ENCODE measurements at places on chromosomes 5 and 9.

GRCh38 chr5:62395210-62395950 is 8.3 kb downstream of the DIMT1 start:
- no peak for DNase-seq

- DNase-seq, result no peak
Measured at GRCh38 chr9:17509701-17510100, 69.2 kb upstream of the SH3GL2 start.

- no peak for DNase-seq
Measured at GRCh38 chr9:82894961-82895821, 167.8 kb downstream of the RASEF start.

GRCh38 chr9:12221470-12221869 is 471.7 kb upstream of the TYRP1 start:
- DNase-seq, result no peak

DNA sequence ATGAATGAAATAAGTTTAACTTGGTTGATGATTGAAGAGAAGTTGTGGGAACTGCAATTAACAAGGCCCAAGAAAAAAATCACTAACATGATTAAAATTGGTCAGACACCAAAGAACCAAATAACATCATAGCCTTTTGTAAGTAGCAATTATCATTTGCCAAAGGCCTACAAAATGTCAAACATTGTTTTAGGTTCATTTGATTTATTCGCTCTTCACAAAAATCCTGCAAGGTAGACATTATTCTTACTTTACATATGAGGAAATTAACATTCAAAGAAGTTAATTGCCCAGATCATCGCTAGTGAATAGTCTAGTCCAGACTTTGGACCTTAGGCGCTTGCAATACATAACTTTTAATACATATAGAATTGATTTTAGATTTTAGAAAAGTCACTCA is 2.6 kb downstream of the POLK start:
- no peak for DNase-seq

DNA sequence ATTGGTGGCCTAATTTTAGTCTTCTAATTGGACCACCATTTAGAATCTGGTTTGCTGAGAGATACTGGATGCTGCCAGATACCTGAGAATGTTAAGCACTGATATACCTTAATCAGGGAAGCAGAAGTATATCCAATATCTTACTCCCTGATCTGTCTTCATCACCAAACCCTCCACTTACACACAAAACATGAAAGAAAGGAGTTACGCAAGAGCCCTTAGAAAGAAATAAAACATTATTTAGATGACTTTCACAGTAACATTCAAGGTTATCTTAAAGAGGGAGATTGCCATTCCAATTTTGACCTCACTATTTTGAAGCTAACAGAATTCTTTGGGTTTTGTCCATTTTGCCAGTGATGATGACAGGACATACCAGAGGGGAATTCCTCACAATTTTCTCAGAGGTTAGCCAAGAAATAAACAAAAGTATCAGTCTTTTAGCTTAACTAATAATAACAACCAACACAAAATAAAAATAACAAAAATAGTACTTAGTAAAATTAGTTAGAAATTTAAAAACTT is 496.1 kb downstream of the NFIB start:
- no peak for DNase-seq

DNA sequence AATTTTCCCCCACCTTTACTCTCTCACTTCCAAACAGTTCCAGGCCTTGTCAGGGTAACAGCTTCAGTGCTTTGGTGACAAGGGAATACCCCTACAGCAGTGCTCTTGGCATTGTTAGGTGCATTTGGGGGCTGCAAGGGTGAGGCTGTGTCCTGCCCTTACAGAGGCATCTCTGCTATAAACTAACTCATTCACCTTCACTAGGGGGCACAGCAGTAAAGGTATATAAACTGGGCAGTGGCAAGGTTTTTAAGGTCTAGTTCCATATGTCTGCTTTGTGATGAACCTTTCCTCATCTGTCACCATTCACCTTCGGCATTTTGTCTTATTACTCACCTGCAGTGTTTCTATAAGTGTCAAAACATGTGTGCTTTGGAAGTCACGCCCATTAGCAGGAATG is 79.1 kb upstream of the GPR151 start:
- DNase-seq, result no peak

DNA sequence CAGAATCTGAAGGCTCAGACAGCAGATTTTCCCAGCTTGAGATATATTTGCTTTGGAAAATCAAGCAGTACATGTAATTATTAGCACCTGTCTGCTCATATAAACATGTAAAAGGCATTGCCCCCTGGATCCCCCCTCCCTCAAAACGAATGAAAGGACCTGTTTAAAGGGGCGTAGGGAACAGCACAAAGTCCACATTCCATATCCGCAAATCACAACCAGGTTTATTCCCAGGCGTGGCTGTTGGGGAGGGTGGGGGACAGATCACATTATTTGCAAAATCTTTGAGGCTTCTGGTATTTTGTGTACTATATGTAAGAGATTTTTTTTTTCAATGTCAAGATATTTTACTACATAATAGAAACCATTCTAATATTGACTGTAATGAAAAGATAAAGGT is 8.7 kb upstream of the MRPS2 start:
- DNase-seq, result peak; percentile 13

GRCh38 chr9:129656795-129657390 is 8.6 kb upstream of the PRRX2 start:
- DNase-seq, result no peak

GRCh38 chr9:130226112-130226511 is 39.4 kb upstream of the HMCN2 start:
- peak; percentile 49 for DNase-seq

- DNase-seq, result peak; percentile 68
Measured at GRCh38 chr9:104927216-104927911, 591 bp downstream of the ABCA1 start.

DNA sequence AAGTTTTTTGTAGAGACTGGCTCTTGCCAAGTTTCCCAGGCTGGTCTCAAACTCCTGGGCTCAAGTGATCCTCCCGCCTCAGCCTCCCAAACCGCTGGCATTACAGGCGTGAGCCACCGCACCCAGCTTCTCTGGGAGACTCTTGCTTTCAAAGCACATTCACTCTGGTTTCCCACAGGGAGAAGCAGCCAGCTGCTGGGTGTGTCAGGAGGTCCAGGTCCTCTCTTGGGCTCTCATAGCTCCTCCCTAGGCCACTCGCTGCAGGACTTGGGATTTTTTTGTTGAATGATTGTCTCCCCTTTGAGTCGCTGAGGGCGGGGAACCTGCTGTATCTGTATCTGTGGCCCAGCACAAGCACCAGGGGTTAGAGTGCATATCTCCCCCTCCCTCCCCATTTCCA is 68.4 kb upstream of the RAPGEF1 start:
- DNase-seq, result peak; percentile 25

DNA sequence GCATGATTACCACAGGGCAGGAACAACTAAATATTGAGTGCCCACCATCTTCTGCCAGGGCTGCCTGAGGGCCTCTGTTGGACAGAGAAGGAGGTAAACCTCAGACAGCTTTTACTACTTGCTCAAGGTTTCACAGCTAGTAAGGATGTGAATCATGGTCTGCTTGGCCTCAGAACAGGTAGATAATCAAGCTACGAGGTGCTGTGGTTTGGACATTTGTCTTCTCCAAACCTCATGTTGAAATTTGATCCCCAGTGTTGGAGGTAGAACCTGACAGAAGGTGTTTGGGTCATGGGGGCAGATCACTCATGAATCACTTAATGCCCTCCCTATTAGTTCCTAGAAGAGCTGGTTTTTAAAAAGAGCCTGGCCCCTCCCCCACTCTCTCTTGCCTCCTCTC is 541.2 kb upstream of the TRPC7 start:
- DNase-seq, result no peak

- no peak for DNase-seq
Measured at GRCh38 chr9:120689860-120690259, 24.4 kb downstream of the MEGF9 start.

- DNase-seq, result no peak
Measured at GRCh38 chr5:111172504-111172903, 51.7 kb upstream of the CAMK4 start.

- DNase-seq, result no peak
Measured at GRCh38 chr9:10876333-10876732, 263.5 kb upstream of the PTPRD start.

DNA sequence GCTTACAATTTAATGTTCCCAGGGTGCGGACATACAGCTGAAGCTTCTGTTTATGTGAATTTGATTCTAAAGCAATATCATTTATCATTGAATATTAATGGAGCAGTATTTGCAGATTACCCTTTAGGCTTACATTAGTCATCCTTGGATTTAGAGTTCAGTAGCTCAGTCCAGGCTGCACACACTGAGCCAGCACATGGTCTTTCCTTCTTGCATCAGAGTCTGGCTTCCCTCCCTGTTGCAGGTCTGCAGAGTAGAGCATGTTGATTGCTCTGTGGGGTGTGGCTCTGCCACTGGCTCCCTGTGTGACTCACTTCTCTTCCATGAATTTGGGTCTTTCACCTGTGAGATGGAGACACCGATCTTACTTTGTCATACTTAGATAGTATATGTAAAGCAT is 36.8 kb downstream of the NSG2 start:
- no peak for DNase-seq

DNA sequence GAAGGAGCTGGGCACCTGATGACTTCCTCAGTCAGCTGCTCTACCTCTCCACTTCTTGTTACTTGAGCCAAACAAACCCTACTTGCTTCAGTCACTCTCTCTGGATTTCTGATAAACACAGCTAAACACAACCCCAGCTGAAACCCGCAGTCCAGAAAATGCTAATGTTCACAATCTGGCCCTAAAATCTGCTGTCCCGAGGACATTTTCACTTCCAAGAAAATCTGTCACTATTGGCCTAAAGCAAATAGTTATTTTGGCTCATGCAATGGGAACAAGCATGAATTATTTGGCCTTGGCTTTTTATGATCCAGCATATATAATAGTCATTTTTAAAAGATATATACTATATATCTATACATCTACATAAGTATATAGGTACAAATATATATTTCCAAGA is 19.1 kb downstream of the FAM81B start:
- no peak for DNase-seq

DNA sequence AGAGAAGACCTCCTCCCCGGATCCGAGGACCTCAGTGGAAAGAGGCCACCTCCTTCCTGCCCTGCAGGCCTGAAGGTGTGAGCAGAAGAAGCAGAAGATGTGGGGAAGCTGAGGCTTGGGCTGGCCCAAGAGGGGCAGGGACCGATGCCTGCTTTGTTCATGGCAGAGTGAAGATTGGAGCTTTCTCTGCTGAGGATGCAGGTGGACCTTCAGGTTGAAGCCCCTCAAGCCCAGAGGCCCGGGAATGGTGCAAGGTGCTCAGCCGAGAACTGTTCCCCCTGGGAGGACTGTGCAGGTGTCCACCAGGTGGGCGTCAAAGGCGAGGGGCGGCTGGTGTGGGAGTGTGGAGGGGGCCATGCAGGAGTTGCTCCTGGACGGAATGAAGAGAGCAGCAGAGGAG is 277.9 kb upstream of the IRX2 start:
- no peak for DNase-seq

GRCh38 chr5:154380263-154380662 is 65.5 kb upstream of the SAP30L start:
- no peak for DNase-seq

DNA sequence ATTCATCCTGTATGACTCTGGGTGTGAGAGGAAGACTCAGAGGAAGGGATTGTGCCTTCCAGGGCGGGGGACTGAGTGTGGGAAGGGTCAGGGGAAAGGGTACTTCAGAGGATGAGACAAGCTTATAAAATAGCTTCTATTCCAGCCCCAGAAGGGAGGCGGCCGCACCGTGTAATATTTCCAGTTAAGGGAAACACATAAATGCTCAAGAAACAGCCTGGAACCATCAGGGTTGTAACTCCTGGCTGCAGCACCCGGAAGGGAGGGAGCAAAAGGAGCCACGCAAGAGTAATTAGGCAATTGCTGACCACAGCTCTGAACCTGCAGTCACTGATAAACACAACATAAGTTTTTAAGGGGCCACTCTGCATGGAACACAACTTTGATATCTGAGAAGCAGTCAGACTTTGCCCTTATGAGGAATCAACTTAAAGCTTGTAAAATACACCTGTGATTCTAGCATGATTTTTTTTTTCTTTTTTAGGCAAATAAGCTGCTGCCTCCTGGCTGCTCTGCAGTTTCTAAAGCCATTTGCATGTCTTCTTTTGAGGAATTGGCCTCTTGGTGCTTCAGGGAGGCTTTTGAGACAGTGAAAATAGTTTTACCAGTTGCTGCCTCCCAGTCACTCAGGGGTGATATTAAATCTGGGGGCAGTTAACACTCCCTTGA is 382.7 kb downstream of the ENC1 start:
- peak; percentile 70 for DNase-seq

DNA sequence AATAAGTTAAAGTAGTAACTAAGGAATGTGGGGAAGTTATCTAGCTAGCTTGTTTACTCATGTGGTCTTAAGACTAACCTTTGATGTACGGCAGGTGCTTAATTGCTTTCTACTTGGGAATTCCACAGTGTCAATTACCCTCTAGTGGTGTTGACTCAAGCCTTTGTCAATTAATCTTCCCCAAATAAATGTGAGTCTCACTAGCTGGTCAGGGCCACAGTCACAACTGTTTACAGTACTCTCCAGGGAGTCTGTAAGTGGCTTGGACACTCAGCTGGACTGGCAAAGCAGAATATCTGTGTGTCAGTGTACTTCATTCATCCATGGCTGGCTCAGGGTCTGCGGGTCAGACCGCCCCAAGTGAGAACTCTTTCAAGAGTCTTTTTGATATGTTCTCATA is 30.8 kb downstream of the SMIM3 start:
- no peak for DNase-seq

GRCh38 chr5:68049053-68049713 is 166.4 kb upstream of the PIK3R1 start:
- DNase-seq, result no peak

GRCh38 chr5:124628721-124629596 is 117.5 kb downstream of the ZNF608 start:
- DNase-seq, result no peak

- DNase-seq, result no peak
Measured at GRCh38 chr9:126882746-126883145, 22.3 kb downstream of the ZBTB34 start.

- no peak for DNase-seq
Measured at GRCh38 chr5:142881784-142882126, 111.6 kb downstream of the ARHGAP26 start.

DNA sequence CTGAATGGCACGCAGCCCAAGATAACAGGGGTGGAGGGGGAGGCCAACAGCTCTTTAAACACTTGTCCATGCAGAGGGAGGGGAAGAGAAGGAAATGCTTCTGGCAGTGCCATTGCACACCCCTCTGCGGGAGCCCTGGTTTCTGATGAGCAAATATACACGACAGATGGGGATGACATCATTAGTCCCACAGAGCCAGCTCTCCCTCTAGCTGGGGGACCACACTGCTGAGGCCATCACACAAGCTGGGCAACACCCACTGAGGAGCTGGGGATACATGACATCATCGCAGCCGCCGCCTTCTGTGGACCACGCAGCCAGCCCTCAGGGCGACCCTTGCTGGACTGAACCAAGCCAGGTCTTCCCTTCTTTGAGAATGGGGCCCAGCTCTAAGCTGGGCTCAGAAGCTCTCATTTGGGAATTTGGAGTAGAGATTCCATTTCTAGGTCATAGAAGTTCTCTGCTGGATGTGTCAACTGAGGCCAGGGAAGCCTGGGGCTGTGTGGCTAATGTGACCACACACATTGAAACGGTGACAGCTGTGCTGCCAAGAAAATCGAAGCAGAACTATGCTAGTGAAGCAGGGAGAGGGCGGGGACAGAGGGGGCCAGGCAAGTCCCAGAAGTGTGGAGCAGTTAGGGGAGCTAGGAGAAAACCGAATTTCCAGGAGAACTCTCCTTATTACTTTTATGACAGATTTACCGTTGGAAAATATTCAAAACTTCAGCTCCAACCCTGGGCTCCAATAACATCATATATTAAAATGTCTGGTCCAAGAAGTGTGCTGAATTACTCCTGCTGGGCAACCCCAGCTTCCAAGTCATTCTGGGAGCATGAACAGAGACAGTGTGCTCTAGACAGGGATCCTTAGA is 79.5 kb downstream of the PRRT1B start:
- no peak for DNase-seq

- no peak for DNase-seq
Measured at GRCh38 chr9:136917902-136918301, 26.6 kb downstream of the FBXW5 start.

All from aorta (tissue), 5 donors.